Hepatocyte (in vitro differentiated cells): ENCODE measurements at places on chromosomes 7 and 10.

DNA sequence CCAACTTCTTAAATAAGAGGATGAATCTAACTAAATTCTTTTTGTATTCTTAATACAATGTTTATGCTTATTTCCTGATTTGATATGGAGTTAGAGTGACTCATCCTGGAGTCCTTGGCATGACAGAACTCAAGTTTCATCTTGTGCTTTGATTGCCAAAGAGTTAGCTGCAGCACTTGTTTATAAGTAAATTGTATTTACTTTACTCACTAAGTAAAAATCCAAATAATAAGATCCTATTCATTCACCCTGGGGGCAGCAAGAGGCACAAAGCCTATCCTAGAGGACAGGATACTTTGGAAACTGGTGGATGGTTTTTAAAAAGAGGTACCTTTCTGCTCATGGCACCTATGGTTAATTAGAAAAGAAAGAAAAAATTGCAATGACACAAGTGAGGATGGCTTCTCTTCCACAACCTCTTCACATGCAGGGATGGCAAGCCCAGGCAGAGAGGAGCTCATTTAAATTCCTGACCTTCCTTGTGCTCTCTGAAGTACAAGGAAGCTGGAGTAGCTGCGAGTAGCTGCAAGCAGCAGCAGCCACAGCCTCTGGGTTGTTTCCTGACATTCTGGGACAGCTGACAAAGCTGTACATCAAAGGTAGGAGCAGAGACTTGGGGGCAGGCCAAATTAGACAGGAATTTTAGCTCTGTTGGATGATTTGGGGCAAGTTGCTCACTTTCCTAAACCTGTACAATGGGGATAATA lies 28.5 kb upstream of the CROT start:
- DNase-seq: no peak

DNA sequence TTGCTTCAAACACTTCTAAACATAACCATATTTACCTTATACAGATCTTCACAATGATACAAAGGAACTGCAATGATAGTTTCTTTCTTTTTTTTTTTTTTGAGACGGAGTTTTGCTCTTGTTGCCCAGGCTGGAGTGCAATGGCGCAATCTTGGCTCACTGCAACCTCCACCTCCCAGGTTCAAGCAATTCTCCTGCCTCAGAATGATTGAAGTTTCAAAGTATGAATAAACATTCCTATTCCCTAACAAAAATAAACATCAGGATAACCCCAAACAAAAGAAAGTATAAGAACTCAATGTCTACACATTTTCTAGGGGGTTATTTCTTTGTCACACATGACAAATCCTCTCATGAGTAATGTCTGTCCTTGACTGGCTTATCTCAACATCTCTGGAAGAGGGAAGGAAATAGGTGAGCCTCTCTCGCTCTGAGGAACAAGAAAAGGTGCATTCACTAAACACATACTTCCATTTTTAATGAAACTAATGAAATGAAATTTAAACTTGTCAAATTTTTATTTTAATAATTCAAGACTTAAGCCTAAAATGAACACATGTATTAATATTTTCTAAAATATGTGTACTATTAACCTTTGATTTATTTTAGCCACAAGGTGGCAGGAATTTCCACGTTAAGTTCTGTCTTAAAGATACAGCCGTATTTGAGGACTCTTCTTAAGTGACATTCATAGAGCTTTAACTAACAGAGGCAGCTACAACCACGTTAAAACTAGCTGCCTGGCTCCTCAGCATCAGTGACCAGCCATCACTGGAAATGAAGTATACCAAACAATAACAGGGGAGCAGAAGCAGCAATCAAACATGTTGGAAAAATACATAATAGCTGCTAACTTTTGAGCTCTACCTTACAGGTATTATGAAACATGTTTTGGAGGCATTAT lies 58.3 kb downstream of the MALSU1 start:
- peak; percentile 53 for DNase-seq

DNA sequence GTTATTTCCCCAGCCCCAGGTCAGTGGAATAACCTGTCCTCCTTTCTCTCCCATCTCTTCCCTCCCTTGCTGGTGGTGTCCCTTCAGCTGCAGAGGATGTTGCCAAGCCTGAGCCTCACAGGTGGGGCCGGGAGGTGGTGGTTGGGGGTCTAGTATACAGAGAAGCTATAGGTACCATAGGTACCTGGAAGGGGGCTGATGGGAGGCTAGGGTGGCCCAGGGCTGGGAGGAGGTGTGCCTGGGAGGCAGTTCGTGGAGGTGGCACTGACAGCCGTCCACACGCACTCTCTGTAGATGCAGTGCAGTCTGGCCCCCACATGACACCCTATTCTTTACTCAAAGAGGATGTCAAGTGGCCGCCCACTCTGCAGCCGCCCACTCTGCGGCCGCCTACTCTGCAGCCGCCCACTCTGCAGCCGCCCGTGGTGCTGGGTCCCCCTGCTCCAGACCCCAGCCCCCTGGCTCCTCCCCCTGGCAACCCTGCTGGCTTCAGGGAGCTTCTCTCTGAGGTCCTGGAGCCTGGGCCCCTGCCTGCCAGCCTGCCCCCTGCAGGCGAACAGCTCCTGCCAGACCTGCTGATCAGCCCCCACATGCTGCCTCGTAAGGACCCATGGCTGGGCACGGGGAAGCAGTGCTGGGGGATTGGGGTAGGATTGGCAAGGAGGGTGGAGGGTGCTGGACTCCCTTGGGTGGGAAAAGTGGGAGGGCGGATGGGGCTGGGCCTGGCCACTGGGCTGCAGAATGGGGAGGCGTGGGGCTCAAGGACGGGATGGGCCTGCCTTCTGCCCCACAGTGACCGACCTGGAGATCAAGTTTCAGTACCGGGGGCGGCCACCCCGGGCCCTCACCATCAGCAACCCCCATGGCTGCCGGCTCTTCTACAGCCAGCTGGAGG lies 9.5 kb downstream of the IRF5 start:
- no peak for DNase-seq

DNA sequence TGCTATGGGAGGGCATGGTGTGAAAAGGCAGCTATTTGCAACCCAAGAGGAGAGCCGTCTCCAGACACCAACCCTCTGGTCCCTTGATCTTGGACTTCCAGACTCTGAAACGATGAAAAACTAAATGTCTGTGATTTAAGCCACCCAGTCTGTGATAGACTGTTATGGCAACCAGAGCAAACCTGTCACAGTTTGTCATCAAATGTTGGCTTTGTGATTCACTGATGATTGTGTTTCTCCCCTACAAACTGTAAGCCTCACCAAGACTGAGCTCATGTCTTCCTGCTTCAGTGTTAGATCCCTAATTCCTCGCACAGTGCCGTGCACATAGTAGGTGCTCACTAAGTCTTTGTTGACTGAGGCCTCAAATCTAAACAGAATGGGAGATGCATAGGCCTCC lies 224.6 kb upstream of the PITRM1 start:
- no peak for DNase-seq

GRCh38 chr10:81303656-81304055 lies 571.3 kb upstream of the NRG3 start:
- no peak for DNase-seq

- DNase-seq: peak; percentile 91
Measured at GRCh38 chr7:4681886-4682620, at the start of gene FOXK1. Gene FOXK1, plus strand, starts transcription at chr7:4682295. Its CDS starts 14 bp downstream, at chr7:4682309.
